ENCODE measurements at places on chromosomes 2 and 18.

- no peak for DNase-seq
Measured at GRCh38 chr2:241886840-241887447, 17.4 kb downstream of the RTP5 start.

GRCh38 chr2:164243315-164243714 is 378.0 kb downstream of the GRB14 start:
- DNase-seq = no peak

DNA sequence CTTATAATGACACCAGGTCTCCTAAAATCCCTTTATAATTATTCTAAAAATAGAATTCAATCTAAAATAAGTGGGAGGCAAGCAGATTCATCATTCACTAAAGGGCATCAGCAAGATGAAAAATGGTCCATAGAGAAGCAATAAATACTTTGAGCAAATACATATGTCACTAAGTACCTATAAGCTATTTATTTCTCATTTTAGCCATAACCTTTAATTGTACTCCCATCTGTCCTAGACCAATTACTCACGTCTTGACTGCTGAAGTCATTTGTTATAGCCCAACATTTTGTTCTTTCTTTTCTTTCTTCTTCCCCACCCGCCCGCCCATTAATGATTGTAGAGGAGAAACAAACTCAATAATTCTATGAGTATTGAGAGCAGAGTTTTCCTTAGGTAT is 105.7 kb downstream of the MAP2 start:
- DNase-seq = no peak

GRCh38 chr18:74841248-74841647 is 243.6 kb downstream of the ZNF407 start:
- no peak for DNase-seq

- DNase-seq = no peak
Measured at GRCh38 chr2:27255660-27256059, 7.2 kb downstream of the SLC30A3 start.

DNA sequence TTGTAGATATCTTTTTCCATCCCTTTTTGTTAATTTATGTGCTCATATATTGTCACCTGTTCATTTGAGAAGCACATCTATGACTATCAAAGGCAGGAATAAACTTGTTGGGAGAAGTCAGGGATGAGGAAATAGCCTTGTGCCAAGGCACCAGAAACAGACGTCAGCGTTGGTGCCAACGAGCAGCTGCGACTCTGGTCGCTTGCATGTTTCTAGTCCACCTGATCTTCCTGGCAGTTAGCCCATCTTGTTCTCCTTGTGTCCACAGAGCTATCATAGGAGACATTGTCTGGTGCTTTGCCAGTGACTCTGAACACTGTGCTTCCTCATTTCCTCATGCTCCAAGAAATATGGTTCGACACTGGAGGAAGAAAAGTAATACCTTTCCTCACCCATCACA is 374.4 kb downstream of the PTPRM start:
- DNase-seq = peak; percentile 82

DNA sequence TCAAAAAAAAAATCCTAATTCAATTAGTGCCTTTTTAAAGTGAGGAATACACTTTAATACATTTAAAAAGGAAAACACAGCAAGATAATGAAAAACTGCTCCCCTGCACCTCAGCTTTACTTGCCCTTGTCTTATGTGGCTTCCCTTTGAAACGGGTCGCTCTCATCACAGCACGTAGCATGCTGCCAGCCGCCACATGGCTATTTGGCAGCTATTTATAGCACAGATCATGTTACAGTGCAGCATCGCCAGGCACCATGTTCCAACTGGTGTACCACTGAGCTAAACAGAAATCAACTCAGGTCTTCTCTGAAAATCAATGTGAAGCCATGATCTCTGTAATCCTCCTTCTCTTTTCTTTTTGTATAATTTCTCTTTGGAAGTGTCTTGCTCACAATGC is 65.1 kb downstream of the TMEM182 start:
- DNase-seq = peak; percentile 80

GRCh38 chr2:205781244-205781931 is 99.1 kb downstream of the NRP2 start:
- DNase-seq = no peak

GRCh38 chr2:69211048-69211447 is 176.0 kb downstream of the GFPT1 start:
- DNase-seq = no peak

GRCh38 chr2:224308272-224308911 is 93.5 kb downstream of the FAM124B start:
- DNase-seq = no peak

DNA sequence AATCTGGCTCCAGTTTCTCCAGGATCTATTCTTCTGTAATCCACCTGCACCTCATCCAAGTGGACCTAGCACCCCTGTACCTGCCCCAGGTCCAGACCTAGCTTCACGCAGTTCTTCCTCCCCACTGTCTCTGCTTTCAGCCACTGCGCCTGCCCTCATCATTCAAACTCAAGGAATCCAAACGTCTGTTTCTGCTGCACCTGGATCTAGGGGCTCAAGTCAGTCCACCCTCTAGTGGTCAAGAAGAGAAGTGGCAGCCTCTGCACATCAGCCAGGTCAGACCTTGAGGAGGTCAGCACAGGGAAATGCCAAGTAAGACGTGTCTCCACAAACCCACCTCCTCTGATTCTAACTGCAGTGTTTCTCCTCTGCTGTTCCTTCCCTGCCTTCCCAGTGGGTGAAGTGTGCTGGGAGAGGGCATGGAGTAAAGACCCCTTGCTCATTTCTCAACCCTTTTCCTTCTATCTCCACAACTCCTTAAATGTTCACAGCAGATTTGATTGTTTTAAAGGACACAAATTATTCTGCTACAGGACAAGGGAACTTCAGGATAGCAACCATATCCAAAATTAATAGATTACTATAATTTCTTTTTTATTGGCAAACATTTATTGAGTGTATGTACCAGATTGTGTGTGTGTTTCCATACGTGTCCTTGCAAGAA is 8.6 kb upstream of the RNF152 start:
- DNase-seq = peak; percentile 65

DNA sequence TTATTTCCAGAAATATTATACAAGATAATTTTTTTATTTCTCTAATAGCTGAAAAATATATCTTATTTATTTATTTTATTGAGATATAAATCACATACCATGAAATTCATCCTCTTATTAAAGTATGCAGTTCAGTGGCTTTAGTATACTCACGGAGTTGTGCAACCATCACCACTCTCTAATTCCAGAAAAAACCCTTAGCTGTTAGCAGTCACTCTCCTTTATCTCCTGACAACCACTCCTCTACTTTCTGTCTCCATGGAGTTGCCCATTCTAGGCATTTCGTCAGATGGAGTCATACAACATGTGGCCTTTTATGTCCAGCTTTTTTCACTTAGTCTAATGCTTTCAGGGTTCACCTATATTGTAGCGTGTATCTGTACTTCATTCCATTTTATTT is 66.5 kb downstream of the TCF7L1 start:
- DNase-seq = no peak

DNA sequence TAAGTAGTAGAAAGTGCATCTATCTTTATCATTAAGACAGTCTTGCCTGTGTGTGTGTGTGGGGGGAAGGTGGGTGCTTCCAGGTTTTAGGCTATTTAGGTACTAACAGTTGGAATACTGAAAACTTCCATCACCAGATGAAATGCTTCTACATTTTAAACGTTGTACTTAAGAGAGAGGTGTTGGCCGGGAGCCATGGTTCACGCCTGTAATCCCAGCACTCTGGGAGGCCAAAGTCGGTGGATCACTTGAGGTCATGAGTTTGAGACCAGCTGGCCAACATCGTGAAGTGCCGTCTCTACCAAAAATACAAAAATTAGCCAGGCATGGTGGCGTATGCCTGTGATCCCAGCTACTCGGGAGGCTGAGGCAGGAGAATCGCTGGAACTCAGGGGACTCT is 4.0 kb downstream of the NETO1 start:
- no peak for DNase-seq

DNA sequence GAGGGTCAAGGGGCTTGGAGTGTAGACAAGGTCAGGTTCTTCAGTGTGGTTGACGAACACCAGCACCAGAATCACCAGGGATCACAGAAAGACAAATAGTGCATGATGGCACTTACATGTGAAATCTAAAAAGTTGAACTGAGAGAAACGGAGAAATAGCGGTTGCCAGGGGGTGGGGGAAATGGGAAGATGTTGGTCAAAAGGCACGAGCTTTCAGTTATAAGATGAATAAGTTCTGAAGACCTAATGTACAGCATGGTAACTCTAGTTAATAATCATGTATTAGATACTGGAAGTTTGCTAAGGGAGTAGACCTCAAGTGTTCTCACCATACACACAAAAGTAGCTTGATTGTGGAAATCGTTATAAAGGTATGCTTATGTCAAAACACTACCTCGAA is 43.7 kb upstream of the DARS1 start:
- no peak for DNase-seq

DNA sequence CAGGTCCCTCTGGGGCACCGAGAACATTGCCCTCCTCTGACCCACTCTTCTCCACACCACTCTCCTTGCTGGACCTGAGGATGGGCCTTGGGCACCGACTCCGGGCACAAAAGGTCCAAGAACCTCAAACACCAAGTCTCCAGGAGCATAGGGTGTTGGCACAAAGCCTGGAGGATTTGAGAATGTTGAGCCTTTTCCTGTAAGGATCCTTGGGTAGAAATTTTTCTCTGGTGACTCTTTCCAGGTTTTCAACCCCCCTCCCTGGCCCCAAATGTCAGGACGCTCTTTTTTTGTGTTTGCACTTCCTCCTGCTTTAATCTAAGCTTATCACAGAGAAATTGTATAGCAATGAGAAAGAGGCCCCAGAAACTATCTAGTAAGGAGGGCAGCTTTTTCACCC is 9.2 kb downstream of the SPR start:
- DNase-seq = no peak

DNA sequence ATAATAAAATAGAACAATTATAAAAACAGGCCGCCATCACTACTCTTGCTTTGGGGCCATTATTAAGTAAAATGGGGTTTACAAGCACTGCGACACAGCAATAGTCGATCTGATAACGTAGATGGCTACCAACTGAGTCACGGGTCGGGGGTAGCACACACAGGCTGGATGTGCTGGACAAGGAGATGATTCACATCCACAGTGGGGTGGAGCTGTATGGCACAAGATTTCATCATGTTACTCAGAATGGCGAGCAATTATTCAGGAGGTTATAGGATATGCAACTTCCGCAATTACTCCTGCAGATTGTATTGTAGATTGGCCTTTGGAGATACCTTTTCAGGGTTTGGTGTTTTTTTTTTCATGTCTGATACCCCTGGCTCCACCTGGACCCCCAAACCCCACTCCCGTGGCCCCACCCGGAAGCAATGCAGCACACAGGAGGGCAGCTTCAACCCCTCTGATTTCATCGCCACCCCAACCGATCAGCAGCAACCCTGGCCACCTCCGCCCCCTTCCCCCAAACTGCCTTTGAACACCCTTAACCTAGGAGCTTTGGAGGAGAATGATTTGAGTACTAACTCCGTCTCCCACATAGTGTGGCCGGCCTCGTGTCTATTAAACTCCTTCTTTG is 21.4 kb upstream of the MLPH start:
- no peak for DNase-seq

DNA sequence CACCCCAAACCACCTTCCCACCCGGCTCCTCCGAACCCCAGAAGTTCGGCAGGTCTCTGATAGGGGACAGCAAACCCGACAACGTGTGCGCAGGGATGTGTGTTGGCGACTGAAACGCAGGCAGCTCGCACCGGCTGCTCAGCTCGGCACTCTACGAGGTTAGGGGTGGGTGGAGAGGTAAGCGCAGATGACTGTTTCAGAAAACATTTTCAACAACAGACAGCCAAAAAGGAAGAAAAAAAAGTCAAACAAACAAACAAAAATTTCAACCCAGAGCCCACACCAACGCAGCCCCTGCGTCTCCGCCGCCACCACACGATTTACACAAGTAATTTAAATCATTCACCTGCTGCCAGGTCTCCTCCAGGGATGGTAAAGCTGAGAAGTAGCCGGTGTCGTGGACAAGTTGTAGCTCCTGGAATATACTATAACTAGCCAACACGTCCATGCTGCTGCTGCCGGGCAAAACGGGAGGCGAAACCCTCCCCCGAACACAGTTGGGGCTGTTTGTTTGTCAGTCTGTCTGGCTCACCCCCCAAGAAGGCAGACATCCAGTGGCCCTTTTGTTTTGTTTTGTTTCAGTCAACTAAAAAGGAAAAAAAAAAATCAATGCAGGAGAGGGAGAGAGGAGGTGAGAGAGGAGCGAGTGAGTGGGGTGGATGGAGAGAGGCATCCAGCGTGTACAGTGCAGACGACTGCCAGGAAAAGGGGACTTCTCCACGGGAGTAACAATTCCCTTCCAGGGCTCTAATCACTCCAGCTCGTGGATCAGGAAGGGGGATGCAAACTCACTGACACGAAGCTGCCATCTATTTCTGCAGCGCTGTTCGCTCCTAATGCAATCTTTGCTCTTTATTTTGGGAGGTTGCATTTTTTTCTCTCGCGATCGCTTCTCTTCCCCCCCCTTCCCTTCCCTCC is at the start of gene KLF7:
Gene KLF7, minus strand, starts transcription at position 828 of the 918 bp plus-strand sequence. Its CDS starts 380 bp downstream, at position 448.
- no peak for DNase-seq

DNA sequence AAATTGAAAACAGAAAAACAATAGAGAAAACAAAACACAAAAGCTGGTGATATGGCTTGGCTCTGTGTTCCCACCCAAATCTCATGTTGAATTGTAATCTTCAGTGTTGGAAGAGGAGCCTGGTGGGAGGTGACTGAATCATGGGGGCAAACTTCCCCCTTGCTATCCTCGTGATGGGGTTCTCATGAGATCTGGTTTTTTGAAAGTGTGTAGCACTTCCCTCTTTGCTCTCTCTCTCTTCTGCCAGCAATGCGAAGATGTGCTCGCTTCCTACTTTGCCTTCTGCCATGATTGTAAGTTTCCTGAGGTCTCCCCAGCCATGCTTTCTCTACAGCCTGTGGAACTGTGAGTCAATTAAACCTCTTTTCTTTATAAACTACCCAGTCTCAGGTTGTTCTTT is 112.3 kb upstream of the UXS1 start:
- no peak for DNase-seq

DNA sequence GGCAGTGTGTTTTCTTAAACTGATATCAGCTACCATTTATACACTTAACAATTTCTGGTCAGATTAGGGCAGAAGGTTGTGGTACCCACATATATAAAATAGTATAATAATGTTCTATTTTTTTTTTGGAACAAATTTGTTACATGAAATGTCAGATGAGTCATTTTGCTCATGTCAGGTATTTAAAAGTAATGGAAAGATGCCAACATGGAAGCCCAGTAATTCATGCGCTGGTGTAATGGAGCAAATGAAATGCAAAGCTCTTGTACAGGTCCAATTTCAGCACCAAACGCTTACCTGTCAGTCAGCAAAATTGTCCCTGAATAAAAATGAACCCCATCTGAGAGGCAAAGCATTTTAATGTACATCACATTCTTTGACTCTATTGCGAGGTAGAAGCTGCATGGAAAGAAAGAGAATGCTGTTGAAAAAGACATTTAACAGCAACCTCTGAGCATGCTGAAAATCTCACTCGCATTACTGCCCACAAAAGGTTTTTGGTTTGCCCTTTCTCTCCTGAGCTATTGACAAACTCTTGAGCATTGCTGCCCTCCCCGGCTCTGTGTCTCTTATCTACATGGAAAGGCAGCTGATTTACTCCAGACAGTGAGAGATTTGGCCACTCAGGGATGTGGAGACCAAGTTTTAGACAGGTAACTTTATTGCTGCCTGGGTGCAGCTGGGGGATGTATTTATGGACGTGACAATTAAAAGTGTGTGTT is 217.5 kb downstream of the CAMKMT start:
- DNase-seq = no peak
